Activated naive CD4-positive, alpha-beta T cell (primary cell): ENCODE measurements at places on chromosomes 7 and 10.

GRCh38 chr7:122311734-122312450 is 7.3 kb upstream of the FEZF1 start:
- DNase-seq: no peak

- DNase-seq: no peak
Measured at GRCh38 chr10:60801522-60801921, 23.2 kb downstream of the CDK1 start.

DNA sequence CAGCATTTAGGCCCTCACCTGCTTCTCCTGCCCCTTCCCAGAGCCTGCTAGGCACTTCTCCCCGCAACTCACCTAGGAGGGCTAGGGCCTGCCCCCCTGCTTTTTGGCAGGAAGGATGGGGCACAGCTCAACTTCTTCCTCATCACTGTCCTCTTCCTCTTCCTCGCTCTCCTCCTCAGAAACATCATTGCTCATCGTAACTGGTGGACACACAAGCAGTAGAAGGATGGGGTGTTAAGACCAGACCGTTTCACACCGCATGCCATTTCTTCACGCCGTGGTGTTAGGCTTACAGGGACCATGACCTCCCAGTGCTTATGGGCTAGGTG is 1.6 kb downstream of the NPM3 start:
- DNase-seq: no peak

DNA sequence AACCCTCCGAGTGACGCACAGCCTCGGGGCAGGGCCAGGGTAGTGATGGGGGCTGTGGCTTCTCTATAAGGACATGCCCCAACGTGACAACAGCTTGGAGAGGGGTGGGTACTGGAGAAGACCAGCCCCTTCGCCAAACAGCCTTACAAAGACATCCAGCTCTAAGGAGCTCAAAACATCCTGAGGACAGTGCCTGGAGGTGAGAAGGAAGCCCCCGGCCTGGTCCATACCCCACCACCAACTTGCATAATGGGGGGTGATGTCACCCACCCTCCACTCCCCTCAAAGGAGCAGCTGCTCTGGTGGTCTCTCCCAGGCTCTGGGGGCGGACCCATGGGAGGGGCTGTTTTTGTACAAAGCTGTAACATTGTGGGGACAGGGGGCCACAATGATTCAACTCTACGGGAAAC is 15.1 kb downstream of the PRSS2 start:
- DNase-seq: peak; percentile 72

GRCh38 chr7:38675494-38676106 is 44.4 kb upstream of the AMPH start:
- no peak for DNase-seq

GRCh38 chr10:58367069-58367468 is 18.1 kb upstream of the TFAM start:
- DNase-seq: no peak

- no peak for DNase-seq
Measured at GRCh38 chr10:93190372-93190771, 116.7 kb downstream of the CYP26A1 start.

DNA sequence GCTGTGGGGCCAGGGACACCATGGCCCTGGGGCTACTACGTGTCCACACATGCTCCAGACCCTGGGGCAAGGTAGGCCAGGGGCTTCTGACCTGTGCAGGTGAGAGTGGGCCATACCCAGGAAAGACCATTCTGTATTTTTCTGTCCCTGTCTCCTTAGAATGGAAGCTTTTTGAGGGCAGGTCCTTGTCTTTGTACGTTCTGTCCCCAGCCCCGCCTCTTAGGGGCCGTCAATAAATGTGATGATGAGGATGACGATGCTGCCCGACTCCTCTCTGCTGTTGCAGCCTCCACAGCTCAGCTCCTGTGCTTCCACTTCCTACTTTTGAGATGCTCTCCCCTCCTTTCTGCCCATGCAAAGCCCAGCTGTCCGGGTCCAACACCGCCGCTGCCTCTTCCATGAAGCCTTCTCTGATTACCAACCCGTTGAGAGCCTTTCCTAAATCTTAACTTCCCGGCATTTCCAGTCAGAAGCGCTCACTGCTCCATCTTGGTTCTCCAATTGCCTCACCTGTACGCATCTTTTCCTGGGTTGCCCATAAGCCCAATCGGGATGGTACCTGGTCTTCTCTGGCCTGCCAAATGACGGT is 4.3 kb downstream of the VPS37D start:
- DNase-seq: no peak

- DNase-seq: no peak
Measured at GRCh38 chr10:19788902-19789301, 27.3 kb upstream of the PLXDC2 start.

- no peak for DNase-seq
Measured at GRCh38 chr10:130046591-130046990, 64.0 kb downstream of the C10orf143 start.

DNA sequence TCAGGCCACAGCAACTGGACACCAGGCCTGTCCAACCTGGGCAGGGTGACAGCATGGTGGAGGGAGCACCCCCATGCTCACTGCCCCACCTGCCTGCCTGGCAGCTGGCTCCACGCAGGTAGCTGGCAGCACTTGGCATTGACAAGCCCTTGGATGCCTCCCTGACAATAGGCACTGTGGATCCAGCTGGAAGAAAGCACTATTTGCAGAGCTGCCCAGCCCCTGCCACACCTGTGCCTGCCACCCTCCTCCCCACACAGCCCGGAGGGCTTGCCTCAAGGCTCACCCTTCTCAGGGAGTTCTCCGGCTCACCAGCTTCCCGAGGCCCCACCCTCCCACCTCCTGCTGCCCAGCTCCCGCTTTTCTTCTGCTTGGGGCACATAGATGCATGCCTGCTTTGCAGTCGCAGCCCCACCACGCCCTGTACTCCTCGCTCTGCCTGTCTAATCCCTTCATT is 160.1 kb downstream of the NEURL1 start:
- no peak for DNase-seq

DNA sequence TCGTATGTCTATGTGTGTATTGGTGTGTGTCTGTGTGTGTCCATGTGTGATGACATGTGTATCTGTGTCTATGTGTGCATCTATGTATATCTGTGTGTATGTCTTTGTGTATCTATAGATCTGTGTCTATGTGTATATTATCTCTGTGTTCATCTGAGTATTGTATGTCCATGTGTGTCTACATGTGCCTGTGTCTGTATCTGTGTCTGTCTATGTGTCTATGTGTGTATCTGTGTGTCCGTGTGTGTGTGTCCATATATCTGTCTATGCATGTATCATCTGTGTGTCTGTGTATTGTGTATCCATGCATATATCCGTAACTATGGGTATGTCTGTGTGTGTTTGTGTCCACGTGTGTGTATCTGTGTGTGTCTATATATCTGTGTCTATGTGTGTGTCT is 2.7 kb upstream of the FAM20C start:
- DNase-seq: no peak

DNA sequence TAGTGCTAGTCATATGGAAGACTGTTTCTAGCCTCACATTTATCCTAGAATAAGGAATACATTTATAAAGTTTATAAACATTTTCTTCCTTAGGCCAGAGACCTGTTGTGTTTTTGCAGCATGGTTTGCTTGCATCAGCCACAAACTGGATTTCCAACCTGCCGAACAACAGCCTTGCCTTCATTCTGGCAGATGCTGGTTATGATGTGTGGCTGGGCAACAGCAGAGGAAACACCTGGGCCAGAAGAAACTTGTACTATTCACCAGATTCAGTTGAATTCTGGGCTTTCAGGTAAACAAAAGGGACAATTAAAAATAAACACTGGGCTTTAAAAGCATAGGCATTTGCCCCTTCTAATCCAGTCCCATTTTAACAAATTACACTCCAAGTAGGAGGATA is 4.2 kb downstream of the LIPF start:
- no peak for DNase-seq

- DNase-seq: peak; percentile 42
Measured at GRCh38 chr7:100585511-100586265, at the start of gene LRCH4. LRCH4 (minus strand) TSS chr7:100586129; CDS start chr7:100586100, 29 bp downstream.

DNA sequence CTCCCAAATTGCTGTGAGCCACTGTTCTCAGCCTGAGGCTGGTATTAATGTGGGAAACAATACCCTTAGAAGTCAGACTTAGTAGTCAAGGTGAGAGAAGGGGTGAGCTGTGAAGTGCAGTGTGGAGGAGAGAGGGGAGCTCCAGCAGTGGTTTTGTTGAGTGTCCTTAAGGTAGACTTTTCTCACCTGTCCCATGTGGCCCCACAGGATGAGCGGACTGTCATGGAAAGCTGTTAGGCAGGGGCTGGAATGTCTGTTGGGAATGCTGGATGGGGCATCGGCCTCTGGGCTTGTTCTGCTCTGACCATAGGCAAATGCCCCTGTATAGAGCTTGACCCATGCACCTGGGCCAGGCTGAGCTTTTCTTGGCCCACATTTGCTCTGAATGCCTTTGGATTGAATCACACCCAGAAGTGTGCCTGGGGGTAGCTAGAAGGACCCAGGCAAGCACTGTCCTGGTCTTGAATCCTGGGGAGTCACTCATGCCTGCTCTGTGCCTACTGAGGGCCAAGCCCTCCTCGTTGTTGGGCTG is 36.3 kb upstream of the SH2D4B start:
- DNase-seq: no peak

GRCh38 chr10:6395606-6396005 is 184.5 kb downstream of the PRKCQ start:
- DNase-seq: no peak

DNA sequence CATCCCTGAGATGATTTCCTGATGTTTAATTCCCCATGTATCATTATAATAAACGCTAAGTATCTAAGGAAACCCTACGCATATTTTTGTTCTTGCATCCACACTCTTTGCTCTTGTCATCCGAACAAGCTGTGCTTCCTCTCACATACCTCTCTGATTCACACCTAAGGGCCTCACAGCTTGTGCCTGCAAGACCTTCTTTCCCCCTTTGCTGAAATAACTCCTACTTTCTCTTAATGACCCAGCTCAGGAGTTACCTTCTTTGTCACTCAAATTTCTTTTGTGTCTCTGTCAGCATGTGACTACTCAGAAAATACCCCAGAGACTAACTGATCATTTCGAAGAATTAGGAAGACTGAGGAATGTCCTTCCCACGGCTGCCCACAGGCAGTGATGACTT is 209.3 kb upstream of the IMMP2L start:
- DNase-seq: no peak

DNA sequence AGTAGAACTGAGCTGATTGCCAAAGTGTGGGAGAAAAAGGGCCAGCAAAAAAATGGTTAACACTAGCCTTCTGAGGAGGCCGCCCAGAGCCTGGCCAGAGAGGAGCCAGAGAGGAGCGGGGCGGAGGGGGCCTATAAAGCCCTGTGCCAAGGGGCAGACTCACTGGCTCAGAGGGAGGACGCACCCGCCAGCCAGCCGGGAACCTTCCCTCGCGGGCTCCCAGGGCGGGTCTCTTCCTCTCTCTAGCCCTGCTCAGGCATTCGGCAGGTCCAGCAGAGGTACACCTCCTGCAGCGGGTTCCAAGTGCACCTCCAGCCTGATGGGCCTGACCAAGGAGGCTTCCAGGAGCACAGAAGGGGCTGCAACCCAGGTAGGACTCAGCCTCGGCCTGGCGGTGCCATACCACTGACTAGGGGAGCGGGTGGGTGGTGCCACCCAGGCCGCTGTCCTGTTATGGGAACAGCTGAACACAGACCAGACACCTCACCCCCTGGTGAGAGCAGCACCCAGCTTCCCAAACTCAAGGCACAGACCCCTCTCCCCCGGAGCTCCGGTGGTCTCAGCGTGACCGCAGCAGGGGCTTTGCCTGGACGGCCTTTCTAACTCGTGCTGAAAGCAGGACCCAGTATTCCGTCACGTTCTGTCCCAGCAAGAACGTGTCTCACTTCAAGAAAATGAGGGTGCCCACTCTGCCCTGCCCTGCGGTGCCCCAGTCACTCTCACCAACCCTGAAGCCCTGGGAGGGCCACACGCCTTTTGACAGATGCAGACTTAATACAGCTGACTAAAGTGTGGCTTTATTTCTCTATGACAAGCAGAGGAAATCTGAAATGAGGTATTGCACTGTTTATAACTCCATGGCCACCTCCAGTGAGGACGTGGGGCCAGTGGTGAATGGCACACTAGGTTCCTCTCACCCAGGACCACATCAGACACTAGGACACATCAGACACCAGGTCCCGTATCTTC is at the start of gene GPER1:
GPER1 (plus strand) TSS at position 162 of the 969 bp plus-strand sequence. CDS start 3,616 bp downstream, outside the sequence.
- no peak for DNase-seq

- DNase-seq: no peak
Measured at GRCh38 chr10:21521751-21522533, 3.5 kb downstream of the SKIDA1 start.

DNA sequence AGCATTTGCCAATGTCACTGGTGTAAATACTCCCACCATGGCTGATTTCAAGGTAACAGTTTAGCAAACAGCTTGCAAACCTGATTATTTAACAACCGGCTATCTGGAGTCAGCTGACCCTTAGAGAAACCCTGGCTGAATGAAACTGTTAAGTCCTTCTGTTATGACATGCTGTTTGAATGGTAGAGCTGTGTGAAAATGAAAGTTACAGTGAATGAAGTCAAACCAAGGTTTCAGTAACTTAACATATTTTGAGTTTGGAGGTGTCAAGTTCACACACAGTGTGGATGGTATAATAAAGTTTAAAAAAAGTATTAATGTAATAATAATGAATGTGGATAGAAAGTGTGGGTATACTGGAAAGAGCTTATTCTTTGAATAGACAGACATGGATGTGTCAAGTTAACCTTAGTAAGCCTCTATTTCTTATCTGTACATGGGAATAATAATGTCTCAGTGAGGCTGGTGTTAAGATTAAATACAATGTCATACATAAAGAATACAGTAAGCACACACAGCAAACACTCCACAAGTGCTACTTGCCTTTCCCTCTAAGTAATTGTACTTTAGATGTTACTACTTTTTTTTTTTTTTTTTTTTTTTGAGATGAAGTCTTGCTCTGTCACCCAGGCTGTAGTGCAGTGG is 150.4 kb downstream of the TAX1BP1 start:
- DNase-seq: no peak

GRCh38 chr7:75740846-75741497 is 2.2 kb upstream of the HIP1 start:
- no peak for DNase-seq

GRCh38 chr10:117342641-117343040 is 32.6 kb downstream of the PDZD8 start:
- no peak for DNase-seq

GRCh38 chr7:11751807-11752389 is 80.1 kb downstream of the THSD7A start:
- no peak for DNase-seq

DNA sequence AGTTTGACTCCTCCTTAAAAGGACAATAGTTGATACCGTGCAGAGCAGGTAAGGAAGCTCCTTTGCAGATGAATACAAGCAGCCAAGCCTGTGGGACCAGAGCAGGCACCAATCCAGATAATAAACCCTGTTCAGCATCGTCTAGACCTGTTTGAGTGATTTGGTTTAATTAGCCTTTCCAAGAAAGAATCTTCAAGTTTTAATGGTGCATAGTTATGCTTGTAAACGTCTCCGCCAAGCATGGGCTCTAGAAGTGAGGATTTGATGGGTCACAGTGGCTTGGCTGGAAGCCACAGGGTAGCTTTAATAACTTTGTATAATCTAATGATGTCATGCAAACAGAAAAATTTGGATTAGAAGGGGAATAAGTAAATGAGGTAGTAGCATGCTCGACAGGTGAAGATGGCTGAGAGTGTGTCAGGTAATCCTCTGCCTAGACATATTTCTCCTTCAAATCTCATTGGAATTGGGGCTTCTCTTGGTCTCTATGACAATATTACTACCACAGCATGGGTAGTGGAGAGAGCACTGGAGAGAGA is 188.4 kb downstream of the DYNC1I1 start:
- DNase-seq: no peak

GRCh38 chr7:28207486-28208158 is 27.0 kb upstream of the JAZF1 start:
- no peak for DNase-seq

- DNase-seq: no peak
Measured at GRCh38 chr10:44628921-44629320, 244.0 kb upstream of the CXCL12 start.
